Fibroblast of skin of right quadriceps (primary cell): ENCODE measurements at places on chromosomes 4 and X.

DNA sequence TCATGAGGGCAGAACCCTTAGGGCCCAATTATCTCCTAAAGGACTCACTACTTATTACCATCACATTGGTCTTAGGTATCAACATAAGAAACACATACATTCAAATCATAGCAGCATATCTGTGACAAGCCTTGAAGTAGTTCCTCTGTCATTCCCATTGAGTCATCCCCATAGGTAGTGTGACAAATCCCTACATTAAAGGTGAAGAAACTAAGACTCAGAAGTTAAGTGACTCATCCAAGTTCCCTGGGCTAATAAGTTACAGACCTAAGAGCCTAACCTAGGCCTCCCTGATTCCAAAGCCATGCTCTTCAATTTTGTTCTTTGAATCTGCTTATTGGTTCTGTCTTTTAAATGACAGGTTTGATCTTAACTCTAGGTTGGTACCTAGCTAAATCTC is 58.2 kb downstream of the CD38 start:
- DNase-seq = no peak

DNA sequence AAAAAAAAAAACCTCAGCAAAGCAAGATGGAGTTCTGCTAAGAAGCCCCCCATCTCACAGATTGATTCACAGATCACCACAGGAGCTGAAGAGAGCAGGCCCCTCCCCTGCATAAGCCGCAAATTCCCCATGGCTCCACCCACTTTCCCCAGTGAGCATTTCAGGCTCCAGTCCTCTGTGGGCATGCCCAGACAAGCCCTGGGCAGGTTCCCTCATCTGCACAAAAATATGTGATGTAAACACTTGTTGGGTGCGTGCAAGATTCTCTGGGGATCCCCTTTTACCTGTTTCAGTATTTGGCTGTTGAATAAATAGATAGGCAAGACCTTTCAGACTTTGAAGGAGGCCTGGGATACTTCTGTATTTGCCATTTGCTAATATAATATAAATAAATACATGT is 514.3 kb downstream of the PCDH7 start:
- no peak for DNase-seq

GRCh38 chr4:8525383-8526120 is 54.6 kb upstream of the GPR78 start:
- DNase-seq = peak; percentile 75

GRCh38 chr4:38001927-38002326 is 41.7 kb downstream of the PTTG2 start:
- DNase-seq = no peak

- DNase-seq = peak; percentile 37
Observed at GRCh38 chr4:33369446-33369845, 2649.3 kb downstream of the PCDH7 start.

GRCh38 chr4:143273160-143273917 is 63.3 kb upstream of the GAB1 start:
- peak; percentile 43 for DNase-seq

- DNase-seq = peak; percentile 41
Observed at GRCh38 chr4:102299354-102300107, 45.8 kb downstream of the SLC39A8 start.

- no peak for DNase-seq
Observed at GRCh38 chr4:7705062-7705461, 234.6 kb downstream of the AFAP1 start.

DNA sequence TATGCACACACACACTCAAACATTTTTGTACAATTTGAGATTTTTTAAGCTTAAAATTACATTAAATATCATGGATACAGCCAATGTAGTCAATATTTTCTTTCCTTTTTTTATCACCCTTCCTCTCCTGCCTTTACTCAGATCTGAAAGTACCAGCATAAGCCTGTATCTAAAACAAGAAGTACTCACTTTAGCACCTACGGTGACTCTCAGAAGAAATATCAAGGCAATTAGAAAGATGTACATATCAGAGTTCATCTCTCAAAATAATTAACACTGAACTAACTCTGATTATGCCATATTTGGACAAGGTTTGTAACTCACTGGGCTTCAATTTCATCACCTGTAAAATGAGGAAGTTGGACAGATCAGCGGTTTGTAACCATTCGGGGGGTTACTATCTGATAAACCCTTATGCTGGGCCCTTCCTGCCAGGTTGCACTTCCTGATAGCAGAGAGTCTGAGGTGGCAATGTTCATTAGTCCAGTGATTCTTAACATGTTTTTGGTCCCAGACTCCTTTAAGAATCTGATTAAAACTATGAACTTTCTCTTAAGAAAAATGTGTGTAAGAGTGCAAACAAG is 5.7 kb upstream of the GPR174 start:
- DNase-seq = no peak

DNA sequence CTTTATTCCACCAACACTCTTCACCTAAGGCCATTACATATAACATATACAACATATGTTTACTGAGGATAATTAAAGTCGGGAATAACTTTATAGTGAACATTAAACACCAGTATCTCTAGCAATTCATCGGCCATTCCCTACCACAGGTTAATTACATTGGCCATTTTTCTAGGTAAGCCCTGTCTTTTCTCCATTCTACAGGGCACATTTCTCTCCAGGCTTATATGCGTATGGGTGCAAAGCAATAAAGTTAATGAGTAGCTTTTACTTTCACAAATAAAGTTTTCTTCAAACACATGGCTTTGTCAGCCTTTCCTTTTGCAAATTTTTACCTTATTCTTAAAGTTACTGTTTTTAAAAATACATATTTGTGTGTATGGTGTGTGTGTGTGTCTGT is 111.9 kb upstream of the IQCM start:
- DNase-seq = no peak

DNA sequence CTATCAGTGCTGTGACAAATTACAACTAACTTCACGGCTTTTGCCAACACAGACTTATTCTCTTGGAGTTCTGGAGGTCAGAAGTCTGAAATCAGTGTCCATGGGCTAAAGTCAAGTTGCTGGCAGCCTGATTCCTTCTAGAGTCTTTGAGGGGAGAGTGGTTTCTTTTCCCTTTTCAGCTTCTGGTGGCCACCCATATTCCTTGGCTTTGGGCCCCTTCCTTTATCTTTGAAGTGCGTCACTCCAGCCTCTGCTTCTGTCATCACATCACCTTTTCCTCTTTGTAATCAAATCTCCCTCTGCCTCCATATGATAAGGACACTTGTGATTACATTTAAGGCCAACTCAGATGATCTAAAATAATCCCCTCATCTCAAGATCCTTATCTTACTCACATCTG is 9.0 kb downstream of the FAM114A1 start:
- DNase-seq = no peak

- DNase-seq = no peak
Observed at GRCh38 chr4:83276299-83277040, 8.1 kb downstream of the COQ2 start.

GRCh38 chr4:14894392-14895292 is 107.6 kb upstream of the CPEB2 start:
- DNase-seq = no peak

GRCh38 chrX:26387906-26388305 is 171.9 kb downstream of the MAGEB5 start:
- DNase-seq = no peak

DNA sequence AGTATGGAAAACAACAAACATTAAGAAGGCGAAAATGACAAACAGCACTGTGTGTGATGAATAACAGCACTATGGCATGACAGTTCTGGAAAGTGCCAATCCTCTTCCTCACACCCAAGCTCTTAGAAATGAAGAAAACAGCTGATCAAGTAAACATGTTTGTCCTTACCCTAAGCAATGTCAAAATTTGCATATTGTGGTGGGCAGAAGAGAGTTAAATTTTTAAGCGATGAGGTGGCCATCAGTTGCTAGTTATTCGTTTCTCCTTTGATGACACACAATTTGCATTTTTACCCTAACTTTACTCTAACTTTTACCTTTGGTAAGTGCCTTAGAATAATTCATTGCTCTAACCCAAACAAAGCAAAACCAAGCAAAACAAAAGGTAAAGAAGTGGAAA is 8.8 kb downstream of the PROM1 start:
- no peak for DNase-seq

GRCh38 chr4:184705692-184706091 is 28.2 kb downstream of the CENPU start:
- no peak for DNase-seq

- no peak for DNase-seq
Observed at GRCh38 chrX:8755116-8755515, 23.2 kb upstream of the ANOS1 start.

- no peak for DNase-seq
Observed at GRCh38 chrX:38699696-38700095, 101.6 kb upstream of the MID1IP1 start.

GRCh38 chrX:38820751-38821150 is 19.5 kb downstream of the MID1IP1 start:
- no peak for DNase-seq

- no peak for DNase-seq
Observed at GRCh38 chr4:96887857-96888256, 1048.0 kb downstream of the PDHA2 start.

- no peak for DNase-seq
Observed at GRCh38 chr4:175961604-175962003, 104.0 kb upstream of the WDR17 start.

- DNase-seq = peak; percentile 42
Observed at GRCh38 chr4:147833254-147833653, 101.4 kb downstream of the ARHGAP10 start.

- DNase-seq = no peak
Observed at GRCh38 chr4:86448871-86449270, 89.0 kb upstream of the MAPK10 start.

DNA sequence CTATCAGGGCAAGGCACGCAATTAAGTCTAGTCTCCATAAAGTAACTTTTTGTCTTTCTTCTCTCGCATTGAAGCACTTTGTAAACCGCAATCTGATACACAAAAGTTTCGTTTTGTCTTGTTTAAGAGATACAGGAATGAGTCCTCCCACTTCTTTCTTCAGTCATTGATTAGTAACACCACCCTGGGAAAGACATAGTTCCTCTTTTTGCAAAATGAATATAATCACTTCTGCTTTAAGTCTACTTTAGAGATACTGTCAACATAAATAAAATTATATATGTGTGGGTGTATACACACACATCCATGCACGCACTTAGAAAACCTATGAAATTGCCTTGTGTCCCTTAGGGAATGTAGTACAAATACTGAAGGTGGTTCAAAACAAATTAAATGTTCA is 11.7 kb downstream of the COQ2 start:
- DNase-seq = no peak
